Inflammatory macrophage treated with lipopolysaccharide for 4 hours (primary cell): ENCODE measurements at places on chromosomes 2 and 18.

DNA sequence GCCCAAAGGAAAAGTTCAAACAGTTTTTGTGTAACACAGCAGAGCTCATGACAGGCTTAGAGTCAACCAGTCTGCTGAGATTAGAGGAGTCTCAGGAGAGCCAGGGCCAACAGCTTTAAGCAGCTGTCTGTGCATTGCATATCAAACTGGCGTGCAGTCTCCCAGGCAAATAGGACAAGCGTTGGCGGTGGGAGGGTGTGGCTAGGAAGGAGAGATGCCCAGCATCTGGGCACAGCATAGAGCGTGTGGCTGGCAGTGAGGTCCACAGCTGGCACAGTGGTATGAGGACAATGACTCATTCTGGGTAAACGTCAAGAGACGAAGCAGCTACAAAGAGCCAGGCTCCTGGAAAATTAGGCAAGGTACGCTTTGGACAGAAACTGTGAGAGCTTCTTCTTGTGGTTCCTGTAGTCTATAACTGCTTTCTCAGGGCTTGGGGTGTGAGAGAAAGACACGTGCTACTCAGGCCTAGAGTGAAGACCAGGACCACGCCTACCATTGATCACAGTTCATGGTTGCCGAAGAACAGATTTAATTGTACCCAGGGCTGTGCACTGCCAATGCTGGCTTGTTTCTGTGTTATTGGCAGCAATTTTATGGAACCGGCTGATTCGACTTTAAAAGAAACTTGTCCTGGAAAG, 14.8 kb downstream of the ZAP70 start:
- DNase-seq = no peak

- no peak for DNase-seq
Measured at GRCh38 chr2:163681745-163682144, 54.1 kb downstream of the FIGN start.

DNA sequence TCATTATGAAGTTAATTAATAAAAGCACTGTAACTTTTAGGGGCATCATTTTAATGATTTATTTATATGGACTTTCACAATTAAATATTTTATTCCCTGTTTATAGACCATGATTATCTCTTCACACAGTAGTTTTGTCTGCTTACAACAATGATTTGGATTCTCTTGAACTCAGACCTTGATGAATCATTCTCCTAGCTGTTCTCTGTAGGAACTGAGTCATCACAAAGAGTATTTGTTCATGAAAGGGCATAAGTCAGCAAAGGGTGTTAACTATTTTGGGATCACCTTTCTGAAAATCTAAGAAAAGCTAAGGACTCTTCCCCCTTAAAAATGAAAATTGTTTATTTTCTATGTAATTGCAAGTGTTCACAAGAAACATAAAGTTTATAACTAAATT, 461.1 kb upstream of the UBE2E3 start:
- peak; percentile 20 for DNase-seq

- no peak for DNase-seq
Measured at GRCh38 chr2:211836409-211836808, 702.2 kb downstream of the ERBB4 start.

- DNase-seq = no peak
Measured at GRCh38 chr2:236720974-236721540, 151.4 kb downstream of the ACKR3 start.

DNA sequence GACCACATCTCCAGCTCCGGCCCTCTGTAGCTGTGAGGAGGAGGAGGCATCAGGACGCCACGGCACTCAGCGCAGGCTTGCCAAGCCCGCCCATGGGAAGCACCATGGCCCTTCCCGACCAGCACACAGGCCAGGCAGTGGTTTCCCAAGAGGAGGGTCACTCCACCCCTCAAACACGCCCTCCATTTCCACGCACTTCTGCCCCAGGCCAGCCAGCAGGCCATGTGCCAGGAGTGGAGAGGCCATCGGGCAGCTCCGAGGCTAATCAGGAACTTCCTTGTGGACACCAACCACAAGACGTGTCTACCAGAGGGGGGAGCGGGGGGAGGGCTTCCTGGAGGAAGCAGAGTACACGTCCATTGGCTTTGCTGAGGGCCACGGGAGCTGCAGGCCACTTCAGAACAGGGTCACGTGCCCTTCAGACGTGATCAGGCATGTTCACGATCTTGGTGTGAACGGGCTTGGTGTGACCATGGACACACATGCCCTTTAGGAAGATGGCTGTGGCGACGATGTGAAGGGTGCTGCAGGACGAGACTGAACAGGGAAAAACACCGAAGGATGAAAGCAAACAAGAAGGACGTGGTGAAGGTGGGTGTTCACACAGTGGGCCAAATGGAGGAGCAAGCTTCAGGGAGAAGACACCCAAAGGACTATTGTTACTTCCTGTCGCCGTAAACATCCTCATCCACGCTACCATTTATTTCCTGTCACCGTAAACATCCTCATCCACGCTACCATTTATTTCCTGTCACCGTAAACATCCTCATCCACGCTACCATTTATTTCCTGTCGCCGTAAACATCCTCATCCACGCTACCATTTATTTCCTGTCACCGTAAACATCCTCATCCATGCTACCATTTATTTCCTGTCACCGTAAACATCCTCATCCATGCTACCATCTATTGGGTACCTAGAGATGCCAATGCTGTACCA, 6.5 kb upstream of the MTERF4 start:
- no peak for DNase-seq

DNA sequence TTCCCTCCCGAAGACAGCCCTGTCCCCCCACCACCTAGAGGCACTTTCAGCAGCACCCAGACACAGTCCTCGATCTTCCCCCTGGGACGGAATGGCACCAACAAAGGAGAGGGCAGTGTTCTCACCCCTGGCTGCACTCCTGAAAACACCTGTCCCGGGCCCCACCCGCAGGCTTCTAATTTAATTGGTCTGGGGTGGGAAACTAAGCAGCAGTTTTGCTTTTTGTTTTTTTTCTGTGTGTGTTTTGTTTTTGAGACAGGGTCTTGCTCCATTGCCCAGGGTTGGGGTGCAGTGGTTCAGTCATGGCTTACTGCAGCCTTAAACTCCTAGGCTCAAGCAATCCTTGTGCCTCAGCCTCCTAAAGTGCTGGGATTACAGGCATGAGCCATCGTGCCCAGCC, 38.4 kb upstream of the REL start:
- no peak for DNase-seq

DNA sequence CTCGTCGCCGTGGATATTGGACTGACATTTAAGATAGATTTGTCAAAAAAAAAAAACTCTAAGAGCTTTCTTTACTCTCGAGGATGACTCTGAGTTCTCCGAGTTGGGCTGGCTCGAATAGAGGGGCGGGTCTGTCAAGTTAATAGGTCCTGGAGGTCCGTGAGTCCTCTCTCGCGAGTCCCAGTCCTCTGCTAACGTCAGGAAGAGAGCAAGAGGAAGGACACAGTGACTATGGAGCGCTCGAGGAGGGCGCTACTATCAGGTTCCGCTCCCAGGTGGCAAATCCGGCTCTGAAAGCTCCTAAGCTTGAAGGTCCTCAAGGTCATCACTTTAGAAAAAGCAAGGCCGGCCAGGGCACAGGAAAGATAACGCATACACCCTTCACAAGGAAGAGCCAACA, 404 bp upstream of the AKAIN1 start:
- DNase-seq = no peak

- no peak for DNase-seq
Measured at GRCh38 chr2:37583867-37584266, 87.6 kb downstream of the CDC42EP3 start.

DNA sequence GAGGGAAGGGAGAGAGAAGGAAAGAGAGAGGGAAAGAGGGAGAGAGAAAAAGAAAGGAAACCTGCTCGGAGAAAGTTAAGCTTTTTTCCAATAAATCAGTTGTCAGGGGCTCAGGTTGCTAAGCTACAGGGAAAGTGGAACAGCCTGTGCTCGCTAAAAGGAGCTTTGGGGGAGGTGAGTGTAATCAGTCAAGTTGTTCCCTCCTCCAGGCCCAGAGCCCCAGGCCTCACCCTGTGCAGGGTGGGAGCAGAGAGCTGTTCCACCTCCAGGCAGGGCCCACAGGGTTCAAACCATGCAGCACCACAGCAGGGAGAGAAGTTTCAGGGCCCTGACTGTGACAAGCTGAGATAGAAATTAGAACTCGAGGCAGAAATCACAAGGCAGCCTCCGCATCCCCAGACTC, 56.4 kb upstream of the PPP1CB start:
- DNase-seq = no peak

- no peak for DNase-seq
Measured at GRCh38 chr2:46135958-46136357, 161.2 kb upstream of the EPAS1 start.

DNA sequence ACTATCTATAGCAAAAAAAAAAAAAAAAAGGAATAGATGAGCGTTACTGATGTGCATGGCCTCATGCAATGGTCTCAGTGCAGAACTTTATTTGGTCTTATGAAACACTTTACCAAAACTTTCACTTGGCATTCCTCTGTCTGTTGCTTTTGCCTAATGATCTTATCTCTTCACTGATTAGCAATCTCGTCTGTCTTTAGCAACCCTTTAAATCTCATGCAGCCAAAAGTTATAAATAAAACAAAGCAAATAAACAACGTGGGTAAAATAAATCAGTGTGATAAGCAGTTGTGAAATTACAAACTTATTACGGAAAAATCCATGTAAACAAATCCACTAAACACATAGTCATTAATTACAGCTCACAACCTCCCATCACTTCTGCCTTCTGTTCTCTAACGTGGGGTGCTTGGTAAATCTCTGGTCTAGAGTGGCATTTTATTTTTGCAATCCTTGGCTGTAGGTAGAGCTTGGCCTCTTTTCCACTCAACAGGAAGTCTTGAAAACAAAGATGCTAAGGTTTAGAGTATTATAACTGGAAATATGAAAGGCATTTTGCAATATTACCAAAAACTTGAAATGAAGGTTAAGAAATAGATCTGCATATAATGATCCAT, 288.0 kb downstream of the AFF3 start:
- no peak for DNase-seq

DNA sequence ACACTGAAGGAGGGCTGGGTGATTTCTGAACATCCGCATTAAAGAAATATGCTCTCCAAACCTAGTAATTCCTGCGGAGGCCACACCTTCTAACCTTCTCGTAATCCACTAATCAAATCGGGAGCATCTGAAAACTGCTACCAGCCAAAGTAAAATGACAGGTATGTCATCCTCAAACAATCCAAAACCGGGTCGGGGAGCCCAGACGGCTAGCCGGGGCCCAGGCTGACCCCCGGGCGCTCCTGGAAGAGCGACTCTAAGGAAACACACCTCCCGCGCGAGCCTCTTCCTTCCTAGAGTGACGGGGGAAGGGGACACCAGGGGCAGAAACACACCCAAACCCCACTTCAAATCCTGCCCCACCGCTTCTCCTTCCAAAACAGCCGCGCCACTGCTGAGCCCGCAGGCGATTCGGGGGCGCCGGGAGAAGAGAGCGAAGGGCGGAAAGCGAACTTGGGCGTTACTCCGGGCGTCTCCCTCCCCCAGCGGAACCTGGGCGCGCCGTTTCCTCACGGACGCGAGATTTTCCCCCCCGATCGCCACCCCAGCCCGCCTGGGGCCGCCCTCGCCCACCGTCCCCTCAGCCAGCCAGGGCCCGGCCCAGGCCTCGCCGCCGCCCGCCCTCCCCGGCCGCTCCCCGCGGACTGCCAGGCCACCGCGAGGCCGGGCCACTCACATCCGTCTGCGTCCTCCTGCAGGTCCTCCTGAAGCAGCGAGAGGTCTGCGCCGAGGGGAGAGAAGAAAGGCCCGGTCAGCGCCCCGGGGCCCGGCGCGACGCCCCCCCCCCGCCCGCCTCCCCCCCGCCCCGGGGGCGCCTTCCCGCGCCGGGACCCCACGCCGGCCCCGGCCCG, 584 bp downstream of the PPP4R1 start:
- peak; percentile 50 for DNase-seq

DNA sequence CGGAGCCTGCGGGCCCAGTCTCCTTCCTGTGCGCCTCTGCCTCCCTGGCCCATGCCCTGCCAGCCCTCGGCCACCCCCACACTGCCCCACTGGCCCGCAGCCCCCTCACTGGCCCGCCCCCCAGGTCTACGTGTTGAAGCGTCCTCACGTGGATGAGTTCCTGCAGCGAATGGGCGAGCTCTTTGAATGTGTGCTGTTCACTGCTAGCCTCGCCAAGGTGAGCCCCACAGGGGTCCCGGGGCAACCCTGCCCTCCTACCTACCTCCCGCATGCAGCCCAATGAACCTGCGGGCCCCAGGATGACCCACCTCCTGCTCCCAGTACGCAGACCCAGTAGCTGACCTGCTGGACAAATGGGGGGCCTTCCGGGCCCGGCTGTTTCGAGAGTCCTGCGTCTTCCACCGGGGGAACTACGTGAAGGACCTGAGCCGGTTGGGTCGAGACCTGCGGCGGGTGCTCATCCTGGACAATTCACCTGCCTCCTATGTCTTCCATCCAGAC, 3.3 kb downstream of the CTDSP1 start:
- DNase-seq = no peak

GRCh38 chr2:128511731-128512378, 193.2 kb upstream of the HS6ST1 start:
- DNase-seq = no peak

- peak; percentile 69 for DNase-seq
Measured at GRCh38 chr2:57376985-57377384, 669.6 kb upstream of the VRK2 start.

DNA sequence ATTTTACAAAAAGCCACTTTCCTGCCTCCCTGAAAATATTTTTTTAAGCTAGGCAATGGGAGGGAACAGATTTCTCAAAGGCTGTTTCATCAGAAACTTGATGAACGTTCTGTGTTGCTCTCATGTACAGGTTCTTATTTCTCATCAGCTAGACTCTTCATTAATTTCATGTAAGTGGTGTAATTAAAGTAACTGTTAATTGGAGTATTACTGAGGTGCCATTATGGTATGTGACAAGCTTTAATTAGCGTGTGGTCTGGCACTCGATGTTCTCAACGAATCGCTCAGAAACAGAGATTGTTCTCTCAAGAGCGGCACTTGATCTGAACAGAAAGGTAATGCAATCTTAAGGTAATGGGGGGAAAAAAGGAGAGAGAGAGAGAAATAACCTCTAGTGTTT, 81.9 kb upstream of the MYCN start:
- no peak for DNase-seq
